ENCODE measurements at places on chromosomes 4 and X.
A peak's percentile ranks its signal among the peaks of the same experiment; 100 is the strongest.

- DNase-seq, result no peak
These were observed 143.4 kb upstream of the MED14 start for GRCh38 chrX:40878766-40879165.

- DNase-seq, result no peak
These were observed 8.3 kb upstream of the CXCL8 start for GRCh38 chr4:73731968-73732610.

- no peak for DNase-seq
These were observed 78.7 kb downstream of the ANAPC10 start for GRCh38 chr4:145019346-145019745.

DNA sequence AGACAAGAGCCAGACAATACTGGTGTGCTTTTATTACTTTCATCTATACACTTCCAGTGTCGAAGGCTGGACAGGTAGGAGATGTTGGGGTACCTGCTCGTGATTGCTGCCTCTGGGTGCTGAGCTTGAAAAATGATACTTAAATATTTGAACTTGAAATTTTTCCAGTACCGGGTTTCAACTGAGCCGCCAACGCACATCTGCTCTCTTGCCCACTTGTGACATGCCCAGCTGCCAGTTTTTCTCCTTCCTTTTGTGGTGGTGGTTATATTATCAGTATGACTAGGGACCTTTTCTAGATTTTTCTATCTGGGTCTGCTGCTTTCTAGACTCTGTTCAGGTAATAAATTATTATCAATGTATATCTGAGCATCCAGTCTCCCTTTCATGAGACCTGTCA, 3.4 kb downstream of the OGT start:
- DNase-seq, result no peak

GRCh38 chr4:73161527-73162185, 92.1 kb upstream of the COX18 start:
- DNase-seq, result no peak

- no peak for DNase-seq
These were observed 3.4 kb downstream of the RTL5 start for GRCh38 chrX:72128183-72128834.

DNA sequence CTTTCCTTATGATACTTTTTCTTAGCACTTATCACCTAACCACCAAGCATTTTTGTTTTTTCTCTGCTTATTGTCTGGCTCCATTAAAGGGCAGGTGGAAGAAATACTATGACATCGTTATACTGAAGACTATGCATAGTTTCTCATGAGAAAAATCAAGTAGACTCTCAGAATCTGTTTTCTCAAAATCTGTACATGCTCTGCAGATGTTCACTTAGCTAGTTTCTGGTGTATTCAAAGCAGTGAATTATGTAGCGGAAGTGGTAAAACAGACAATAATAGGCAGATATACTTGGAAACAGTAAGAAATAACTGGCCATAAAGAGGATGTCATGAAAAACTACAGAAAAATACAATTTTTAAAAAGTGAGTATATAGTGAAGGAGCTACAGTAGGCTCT, 146.0 kb downstream of the STIM2 start:
- DNase-seq, result no peak

- peak; percentile 73 for DNase-seq
These were observed 352.7 kb upstream of the IGFBP7 start for GRCh38 chr4:57462843-57463242.

GRCh38 chr4:141807103-141807891, 170.9 kb downstream of the IL15 start:
- no peak for DNase-seq

DNA sequence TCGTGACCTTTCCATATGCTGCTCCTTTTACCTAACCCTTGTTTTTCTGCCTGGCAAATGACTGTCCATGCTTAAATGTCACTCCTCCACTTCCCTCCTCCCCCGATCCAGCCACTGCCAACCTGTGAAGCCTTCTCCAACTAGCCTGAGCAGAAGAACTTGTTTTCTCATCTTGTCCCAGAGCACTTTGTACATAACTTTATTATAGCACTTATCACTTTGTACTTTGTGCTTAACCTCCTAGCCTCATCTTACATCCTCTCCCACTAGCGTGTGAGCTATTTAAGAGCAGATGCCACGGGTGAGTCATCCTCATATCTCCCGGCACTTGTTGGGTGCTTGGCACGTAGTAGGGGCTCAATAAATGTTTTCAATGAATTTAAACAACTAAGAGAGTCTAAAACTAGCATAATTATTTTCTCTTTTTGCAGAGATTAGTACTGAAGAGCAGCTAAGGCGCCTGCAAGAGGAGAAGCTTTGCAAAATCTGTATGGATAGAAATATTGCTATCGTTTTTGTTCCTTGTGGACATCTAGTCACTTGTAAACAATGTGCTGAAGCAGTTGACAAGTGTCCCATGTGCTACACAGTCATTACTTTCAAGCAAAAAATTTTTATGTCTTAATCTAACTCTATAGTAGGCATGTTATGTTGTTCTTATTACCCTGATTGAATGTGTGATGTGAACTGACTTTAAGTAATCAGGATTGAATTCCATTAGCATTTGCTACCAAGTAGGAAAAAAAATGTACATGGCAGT, 46.9 kb downstream of the XIAP start:
- no peak for DNase-seq

DNA sequence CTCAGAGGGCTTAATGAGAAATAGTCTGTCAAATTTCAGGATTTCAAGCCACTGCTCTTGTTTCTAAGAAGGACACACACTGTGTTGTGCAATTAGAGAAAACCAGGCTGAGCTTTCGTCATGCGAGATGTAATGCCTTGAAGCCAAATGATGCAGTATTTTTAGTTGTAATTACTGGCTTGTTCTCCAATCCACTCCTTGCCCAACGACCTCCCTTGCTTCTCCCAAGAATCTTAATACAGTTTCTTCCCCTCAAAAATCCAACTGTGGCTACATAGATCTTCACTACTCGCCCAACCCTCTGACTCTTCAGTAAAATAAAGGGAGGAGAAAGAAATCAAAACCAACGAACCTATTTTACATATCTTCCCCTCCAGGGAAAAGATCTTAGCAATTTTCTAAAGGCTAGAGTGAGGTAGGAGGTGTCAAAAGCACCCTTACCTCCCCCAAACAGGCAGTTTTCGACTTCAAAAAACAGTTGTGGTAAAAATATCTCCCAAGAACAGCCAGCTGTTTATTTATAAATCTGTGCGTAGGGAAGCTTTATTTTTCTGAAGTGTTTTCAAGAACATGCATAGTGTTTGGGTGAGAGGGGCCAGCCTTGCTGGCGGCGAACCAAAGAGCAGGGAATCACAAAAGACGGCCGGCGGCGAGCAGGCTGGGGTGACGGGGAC, 68.7 kb downstream of the MGST2 start:
- DNase-seq, result no peak

GRCh38 chrX:84322083-84322827, 134.3 kb upstream of the RPS6KA6 start:
- DNase-seq, result no peak

- DNase-seq, result no peak
These were observed 230.2 kb upstream of the JADE1 start for GRCh38 chr4:128579154-128579853.

- DNase-seq, result no peak
These were observed 127.1 kb downstream of the ATRX start for GRCh38 chrX:77658886-77659285.
